ENCODE measurements at places on chromosomes 13 and 19.

GRCh38 chr13:22451327-22451741 lies 729.4 kb upstream of the SGCG start:
- no peak for DNase-seq

DNA sequence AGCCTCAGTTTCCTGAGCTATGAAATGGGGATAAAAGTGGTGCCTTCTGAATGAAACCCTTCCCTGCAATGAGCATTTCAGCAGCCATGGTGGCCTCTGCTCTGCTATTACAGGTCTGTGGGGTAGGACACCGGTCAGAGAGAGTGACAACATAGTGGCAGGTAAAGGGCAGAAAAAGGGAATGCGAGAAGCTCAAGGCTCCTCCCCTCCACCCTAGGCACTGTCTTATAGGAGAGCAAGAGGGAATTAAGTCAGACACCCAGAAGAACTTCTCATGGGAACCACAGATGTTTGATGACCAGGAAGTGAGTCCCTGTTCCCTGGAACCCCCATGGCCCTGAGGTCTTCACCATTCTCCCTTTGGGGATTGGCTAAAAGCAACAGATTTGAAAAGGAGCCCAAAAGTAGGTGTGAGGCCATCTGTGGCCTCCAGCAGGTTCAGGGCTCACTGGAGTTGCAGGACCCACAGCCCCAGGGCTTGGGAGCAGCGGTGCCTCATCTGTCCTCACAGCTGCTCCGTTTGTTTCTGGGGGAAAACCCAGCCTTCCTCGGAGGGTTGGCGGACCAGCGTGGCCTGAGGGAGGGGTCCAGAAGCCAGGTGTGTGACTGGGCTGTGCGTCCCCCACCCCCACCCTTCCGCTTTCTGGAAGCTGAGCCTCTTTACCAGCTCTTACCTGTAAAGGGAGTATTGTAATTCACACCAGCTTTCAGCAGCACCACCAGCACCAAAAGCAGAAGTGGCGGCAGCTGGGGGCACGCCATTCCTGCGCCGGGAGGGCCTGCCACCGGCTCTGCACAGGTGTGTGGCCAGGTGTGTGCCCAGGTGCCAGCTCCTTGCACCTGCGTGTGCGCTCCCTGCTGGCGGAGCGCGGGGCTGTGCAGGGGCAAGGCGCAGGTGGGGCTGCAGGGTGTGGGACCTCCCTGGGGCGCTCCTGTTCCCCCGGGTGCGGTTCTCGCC lies 19.4 kb downstream of the IQCN start:
- no peak for DNase-seq

DNA sequence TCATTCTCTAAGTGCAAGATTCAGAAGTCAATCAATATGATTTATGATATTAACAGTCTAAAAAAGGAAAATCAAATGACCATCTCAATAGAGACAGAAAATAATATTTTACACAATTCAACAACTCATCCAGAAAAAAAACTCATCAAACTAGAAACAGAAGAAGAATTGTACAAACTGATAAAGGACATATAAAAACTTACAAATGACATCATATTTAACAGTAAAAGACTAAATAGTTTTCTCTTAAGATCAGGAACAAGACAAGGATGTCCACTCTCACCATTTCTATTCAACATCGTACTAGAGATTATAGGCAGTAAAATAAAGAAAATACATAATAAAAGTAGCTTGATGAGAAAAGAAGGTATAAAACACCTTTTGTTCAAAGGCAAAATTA lies 527.3 kb downstream of the DACH1 start:
- DNase-seq: no peak

DNA sequence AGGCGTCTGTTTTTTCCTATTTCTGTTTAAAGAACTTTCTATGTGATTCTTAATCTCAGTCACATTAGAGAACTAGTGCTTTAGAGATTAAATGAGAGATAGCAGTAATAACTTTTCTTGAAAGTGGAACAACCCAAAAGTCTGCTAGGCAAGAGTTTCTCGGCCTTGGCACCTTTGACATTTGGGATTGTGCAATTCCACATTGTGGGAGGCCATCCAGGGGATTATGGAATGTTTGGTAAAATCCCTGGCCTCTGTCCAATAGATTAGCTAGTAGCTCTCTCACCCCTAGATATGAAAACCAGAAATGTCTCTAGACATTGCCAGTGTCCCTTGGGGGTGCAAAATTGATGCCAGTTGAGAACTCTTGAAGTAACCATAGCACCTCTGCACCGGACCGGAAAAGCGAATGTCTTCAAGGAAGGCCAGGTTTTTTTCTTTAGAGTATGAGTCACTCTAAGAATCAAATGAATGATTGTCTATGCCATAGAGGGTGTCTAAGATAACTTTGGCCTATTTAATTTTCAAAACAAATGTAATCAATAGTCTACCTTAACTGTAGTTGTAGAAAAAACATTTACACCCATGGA lies 45.0 kb upstream of the IL17D start:
- DNase-seq: no peak

- DNase-seq: no peak
Measured at GRCh38 chr13:56501750-56502149, 639.0 kb upstream of the PRR20A start.

- DNase-seq: no peak
Measured at GRCh38 chr19:38667661-38668171, 20.3 kb downstream of the ACTN4 start.

GRCh38 chr19:40144947-40145748 lies 46.1 kb upstream of the MAP3K10 start:
- DNase-seq: no peak

- DNase-seq: no peak
Measured at GRCh38 chr19:40433391-40434216, 7.8 kb upstream of the SERTAD1 start.

GRCh38 chr13:76764429-76764828 lies 121.8 kb downstream of the KCTD12 start:
- no peak for DNase-seq

DNA sequence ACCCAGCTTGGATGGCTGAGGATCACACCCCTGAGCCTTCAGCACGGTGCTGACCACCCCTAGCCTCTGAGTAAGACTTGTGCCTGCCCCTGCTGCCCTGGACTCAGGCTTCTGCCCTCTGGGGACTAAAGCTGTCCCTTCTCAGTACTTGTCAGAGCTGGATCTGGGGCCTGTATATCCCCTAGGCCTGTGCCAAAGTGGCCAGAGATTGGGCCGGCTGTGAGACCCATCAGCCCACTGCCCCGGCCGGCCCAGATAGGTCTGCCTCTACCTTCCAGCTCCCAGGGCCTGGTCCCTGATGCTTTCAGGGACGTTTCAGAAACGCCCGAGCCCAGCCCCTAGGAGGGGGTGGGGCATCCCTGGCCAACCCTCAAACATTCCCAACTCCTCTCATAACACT lies 137.8 kb downstream of the ZDHHC20 start:
- DNase-seq: no peak

DNA sequence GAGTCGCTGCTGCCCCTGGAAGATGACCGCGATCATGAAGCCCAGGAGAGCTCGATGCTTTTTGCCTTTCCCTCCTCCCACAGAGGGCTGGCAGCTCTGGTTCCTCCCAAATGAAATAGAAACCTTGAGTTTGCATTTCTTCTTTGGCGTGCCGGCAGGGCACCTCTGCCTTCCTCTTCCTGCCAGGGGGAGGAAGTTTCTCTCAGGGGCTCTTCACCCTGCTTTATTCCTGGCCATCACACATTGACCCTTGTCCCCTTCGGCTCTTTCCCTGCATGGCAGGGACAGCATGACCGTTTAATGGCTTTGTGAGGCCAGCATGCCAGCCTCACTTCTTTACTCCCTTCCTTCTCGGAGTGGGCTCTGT lies 47.9 kb downstream of the ACTN4 start:
- DNase-seq: no peak

GRCh38 chr19:17244618-17245534 lies 843 bp downstream of the NR2F6 start:
- no peak for DNase-seq

DNA sequence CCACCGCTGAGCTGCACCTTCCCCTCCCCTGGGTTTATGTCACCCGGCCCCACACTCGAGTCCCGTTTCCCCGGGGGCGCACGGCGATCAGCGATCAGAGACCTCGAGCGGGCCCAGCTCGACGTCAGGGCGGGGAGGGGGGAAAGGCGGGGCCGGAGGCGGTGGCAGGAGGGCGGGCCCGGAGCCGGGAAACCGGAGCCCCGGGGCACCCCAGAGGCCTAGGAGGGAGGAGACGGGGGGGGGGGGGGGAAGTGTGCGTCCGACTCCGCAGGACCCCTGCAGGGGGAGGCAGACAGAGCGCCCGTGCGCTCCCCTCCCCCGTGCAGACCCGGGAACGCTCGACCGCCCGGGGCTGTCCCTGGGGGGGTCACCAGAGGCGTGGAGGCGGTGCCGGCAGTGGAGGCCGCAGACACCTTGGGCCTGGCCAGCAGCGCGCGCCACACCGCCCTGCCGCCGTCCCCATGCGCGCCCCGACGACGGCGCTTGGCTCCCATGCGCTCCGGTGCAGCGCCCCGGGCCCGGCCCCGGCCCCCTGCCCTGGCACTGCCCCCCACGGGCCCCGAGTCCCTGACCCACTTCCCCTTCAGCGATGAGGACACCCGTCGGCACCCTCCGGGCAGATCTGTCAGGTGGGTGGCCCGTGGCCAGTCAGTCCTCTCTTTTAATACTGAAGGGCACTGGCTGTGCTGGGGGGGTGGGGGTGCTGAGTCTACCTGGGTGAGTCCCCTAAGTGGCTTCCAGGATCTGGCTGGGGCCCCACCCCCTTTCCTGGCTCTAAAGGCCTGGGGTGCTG lies 11.8 kb downstream of the PDE4A start:
- DNase-seq: no peak

Measured in stimulated activated CD4-positive, alpha-beta T cell treated with anti-CD3 and anti-CD28 coated beads, Interleukin-1b, Interleukin-23, amount 100 ng/mL, for 1 hour (primary cell).